Stimulated activated CD4-positive, alpha-beta T cell treated with anti-CD3 and anti-CD28 coated beads, Interleukin-1b, Interleukin-23, amount 100 ng/mL, for 24 hours (primary cell): ENCODE measurements at places on chromosomes 7 and 10.

- no peak for DNase-seq
Observed at GRCh38 chr7:134084488-134085144, 42.5 kb upstream of the LRGUK start.

DNA sequence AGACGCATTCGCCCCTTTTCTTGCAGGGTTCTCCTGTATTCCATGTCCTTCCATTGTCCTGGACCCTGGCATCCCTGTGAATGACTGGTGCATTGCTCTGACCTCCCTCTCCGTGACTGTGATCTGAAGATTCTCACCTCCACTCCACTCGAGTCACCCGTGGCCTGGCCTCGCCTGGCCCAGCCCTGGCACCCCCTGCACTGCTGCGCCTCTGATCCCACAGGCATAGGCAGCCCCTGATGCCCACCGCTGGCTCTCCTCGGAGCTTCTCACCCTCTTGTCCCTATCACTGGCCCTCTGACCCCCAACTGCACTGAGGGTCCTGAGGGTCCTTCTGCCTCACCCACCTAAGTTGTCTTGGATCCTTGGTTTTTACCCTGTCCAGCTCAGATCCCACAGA lies 2.2 kb upstream of the MMP21 start:
- no peak for DNase-seq

- no peak for DNase-seq
Observed at GRCh38 chr7:26670290-26670689, 194.1 kb downstream of the SKAP2 start.

GRCh38 chr10:14918964-14919363 lies 34.9 kb downstream of the DCLRE1C start:
- no peak for DNase-seq

DNA sequence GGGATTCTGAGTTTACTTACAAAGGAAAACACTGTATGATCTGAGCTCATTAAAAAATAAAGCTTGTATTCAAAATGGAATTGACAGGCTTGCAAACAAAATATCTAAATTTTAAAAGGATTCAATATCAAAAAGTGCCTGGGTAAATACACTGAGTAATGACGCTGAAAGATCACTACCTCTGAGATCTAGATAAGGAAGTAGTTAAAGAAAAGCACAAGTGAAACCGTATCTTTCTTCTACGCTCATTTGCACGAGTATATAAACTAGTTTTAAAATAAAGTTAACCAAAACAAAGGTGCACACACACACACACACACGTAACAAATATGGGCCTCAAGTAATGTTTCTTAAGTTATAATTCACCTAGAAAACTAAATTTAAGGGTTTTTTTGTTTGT lies 93.4 kb downstream of the SNX13 start:
- DNase-seq = no peak

GRCh38 chr7:1940863-1941262 lies 270.8 kb downstream of the ELFN1 start:
- no peak for DNase-seq

DNA sequence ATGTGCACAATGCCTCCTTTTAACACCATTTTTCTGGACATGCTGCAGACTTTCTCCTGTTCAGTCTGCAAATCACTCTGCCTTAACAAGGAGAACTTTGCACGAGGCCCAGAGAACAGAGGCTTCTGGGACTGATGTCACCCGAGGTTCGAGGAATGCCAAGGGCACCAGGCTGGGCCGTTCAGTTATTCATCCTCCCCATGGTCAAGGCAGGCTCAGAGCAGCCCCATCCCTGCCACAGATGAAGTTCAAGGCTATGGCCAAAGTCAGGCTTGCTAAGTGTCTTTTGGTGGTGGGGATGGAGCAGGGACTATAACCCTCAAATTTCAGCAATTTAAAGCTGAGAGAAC lies 9.4 kb upstream of the DUSP5 start:
- DNase-seq = no peak

- DNase-seq = peak; percentile 35
Observed at GRCh38 chr7:27095897-27096767, at the start of gene HOXA1. Gene HOXA1, minus strand, starts transcription at chr7:27096000. Its CDS starts 88 bp downstream, at chr7:27095912.

DNA sequence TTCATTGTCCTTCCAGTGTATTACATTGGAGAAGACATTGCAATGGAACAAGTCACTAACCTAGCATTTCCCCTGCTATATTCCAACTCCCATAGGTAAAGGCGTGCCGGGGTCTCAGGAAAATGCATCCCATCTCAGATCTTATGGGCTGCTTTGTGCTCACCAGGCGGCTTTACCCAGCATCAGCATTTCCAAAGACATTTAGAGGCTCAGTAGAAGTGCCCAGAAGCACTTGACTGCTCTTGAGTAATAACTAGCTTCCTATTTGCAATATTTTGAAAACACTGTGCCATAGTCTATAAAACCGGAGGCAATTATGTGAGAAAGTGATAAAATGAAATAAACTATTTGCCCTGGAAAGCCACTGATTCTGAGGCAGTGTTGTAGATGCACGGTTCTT lies 415.0 kb upstream of the NPVF start:
- no peak for DNase-seq

DNA sequence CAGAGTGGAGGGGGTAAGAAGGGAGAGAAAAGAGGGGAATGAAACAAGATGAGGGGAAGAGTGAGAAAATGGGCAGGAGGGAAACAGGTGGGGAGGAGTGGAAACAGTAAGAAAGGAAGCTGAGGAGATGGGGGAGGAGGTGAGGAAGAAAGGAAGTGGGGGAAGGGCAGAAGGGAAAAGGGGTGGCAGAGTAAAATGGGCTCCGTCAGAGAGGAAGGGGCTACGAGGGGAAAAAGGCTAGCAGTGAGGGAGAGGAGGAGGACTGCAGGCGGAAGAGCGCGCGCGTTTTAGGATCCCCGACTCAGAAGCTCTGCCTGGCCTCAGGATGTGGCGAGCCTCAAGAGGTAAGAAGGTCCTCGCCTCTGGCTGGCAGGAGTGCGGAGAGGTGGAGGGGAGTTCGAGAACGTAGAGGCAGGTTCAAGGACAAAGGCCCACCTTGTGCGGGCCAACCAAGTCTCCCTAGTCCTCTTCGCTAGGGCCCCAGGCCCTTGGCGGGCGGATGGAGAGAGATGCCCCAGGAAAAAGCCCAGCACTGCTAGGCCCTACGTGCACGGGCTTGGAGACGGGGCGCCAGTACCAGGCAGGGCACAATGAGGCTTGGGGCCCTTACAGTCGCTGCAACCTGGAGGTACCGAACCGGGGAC lies 5.8 kb upstream of the NKX2-3 start:
- DNase-seq = no peak

GRCh38 chr7:20596653-20597052 lies 18.8 kb upstream of the ABCB5 start:
- DNase-seq = no peak

DNA sequence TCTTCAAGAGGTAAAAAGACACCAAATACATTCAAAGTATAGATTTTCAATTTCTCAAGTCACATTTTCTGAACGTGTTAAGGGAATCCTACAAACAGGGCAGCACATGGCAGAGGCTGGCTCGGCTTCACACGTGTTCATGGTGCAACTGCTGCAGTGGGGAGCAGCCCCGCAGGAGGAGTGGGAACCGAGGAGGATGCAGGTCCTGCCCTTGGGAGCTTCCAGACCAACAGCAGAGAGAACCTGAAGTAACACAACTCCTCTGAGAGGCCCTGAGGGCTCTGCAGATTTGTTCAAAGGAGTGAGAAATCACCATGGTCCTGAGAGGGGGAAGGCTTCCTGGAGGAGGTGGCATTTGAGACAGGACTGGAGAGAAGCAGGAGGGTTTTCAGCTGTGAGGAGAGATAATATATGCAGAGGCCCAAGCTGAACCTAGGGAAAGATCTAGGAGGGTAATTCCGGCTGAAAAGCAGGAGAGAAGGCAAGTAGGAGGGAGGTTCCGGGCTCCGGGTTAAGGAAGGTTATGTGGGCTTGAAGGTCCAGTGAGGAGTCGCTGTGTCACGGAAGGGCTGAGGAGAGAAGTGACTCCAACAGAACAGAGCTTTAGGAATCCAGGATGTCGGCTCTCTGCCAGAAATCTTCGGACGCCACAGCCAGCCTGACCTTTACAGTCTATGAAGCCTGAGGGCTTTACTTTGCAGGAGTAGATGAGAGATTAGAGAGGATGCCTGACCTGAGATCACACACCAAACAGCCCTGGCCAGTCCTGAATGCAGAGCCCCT lies 77.5 kb downstream of the GPR26 start:
- no peak for DNase-seq

DNA sequence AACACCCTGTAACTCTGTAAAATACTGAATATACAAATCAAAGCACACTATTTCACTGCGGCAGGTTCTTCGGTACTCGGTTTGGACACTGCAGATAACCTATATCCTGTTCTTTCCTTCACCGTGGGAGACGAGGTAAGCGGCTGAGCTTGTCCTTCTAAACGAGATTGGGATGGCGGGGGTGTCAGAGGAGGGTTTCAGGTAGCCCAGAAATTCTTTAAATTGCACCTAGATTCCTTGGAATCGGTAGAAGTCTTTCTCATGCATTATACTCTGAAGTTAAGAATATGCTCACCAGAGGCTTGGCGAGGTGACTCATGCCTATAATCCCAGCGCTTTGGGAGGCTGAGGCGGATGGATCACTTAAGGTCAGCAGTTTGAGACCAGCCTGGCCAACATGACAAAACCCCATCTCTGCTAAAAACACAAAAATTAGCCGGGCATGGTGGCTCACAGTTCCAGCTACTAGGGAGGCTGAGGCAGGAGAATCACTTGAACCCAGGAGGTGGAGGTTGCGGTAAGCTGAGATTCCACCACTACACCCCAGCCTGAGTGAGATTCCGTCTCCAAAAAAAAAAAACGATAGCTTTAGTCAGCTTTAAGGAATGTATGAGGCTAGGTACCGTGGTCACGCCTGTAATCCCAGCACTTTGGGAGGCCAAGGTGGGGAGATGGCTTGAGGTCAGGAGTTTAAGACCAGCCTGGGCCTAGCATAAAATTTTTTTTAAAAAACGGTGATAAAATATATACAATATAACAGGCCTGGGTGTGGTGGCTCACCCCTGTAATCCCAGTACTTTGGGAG lies 10.1 kb upstream of the LAT2 start:
- no peak for DNase-seq

GRCh38 chr10:119505131-119505551 lies 37.4 kb downstream of the RGS10 start:
- no peak for DNase-seq

DNA sequence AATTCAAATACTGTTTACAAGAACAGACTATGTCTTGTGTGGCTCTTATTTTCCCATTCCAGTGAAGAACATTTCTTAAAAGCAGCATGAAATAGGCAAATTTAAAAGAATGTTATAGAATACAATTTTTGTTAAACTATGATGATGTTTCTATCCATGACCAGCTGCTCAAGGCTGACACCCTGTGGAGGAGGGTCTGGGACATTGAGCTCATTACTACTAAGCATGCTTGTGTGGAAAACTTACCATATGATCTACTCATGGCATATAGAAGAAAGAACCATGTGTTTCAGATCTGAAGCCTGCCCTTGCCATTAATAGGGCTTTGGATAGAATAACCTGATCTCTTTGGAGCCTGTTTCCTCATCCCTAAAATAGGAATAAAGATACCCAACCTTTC lies 125.0 kb downstream of the FOXP2 start:
- DNase-seq = no peak

GRCh38 chr10:20970044-20970443 lies 72.9 kb upstream of the NEBL start:
- no peak for DNase-seq

GRCh38 chr10:11553773-11554381 lies 57.6 kb downstream of the USP6NL start:
- no peak for DNase-seq

DNA sequence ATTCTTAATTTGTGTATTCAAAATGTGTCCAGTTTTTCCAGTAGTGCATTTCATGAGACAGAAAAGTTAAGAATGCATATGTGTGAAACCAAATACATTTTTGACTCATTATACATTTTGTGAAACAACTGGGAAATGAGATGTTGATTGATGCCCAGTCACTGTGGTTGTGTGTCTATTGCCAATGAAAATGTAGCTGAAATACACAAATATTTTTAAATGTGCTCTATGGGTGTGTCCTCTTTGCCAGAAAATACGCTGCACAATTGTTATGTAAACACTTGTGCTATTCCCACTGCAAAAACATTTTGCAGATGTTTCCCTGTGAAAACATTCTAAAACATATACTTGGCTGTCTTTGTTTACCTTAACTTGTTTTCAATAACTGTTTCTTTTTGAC lies 395.2 kb downstream of the TFEC start:
- no peak for DNase-seq

DNA sequence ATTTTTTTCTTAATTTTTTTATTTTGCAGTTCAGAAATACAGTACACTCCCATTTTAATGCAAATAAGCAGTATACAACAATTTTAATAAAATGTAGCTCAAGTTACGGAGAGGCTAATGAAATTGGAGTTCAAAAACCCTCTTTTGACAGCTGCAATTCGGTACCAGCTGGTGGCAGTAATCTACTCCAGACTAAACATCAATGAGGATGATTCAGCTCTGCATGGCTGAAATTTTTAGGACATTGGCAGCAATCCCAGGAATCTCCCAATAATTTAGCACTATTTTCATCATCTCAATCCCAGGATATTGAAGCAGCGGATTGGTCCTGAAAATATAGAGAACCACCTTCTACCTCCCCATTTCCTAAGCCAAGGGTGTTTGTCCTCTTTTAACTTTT lies 278.8 kb downstream of the CACNA2D1 start:
- no peak for DNase-seq

GRCh38 chr10:28719789-28720436 lies 42.6 kb downstream of the BAMBI start:
- DNase-seq = no peak

GRCh38 chr10:122648599-122649428 lies 50.8 kb downstream of the C10orf120 start:
- DNase-seq = no peak

GRCh38 chr7:23293500-23294073 lies 5.6 kb upstream of the MALSU1 start:
- DNase-seq = no peak

DNA sequence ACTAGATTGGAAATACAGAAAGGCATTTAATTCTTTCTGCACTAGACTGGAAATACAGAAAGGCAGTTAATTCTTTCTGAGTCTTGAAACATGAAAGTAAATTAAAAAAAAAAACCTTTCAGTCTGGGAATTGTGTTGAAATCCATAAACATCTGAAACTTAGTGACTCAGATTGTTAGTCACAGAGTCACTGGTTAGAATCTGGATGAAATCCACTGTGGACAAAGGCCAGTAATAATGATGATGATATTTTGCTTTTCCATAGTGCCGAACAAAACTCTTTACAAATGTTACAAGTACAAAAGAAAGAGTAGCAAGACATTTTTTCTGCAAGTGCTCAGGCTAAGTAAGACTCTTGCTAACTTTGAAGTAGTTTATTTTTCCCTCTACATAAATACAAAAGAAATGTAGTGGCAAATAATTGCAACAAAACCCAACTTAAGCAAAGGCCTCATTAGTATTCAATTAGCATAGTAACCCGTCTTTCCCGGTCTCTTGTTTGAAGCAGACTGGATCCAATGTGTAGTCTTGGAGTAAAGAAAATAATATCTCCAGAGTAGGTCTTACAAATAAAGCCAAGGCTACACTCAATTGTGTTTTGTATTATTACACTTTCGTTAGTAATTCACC lies 5.8 kb upstream of the PRTFDC1 start:
- no peak for DNase-seq

GRCh38 chr10:76778914-76779795 lies 858.5 kb downstream of the KCNMA1 start:
- no peak for DNase-seq
